Neuronal stem cell (in vitro differentiated cells): ENCODE measurements at places on chromosomes 3 and 15.

- no peak for DNase-seq
Measured at GRCh38 chr3:65939184-65939583, 99.5 kb downstream of the MAGI1 start.

DNA sequence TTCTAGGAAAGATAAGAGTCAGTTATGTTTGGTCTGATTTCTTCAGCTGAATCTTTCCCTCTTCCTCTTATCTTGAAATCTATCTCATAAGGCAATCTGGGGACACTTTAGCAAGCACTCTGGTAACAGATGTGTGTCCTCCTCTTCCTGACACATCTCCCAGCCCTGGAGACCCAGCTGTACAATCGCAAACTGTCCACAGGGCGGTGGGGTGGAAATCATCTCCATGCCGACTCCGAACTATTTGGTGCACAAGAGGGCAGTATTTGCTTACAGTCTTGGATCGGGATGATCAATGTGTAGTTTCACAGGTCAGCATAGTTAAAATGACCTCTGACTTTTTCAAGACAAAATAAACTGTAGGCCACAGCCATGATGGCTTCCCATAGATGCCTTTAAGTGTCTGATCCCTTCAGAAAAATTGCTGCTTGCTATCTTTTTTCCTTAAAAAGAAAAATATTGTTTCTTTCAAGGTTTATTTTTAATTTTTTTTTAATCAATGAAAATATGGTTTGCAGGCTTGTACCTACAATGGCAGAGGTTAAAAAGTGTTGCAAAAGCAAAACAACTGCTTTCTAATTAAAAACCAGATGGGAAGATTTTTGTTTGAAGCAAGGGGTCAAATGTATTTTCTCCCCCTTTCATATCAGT, 17.7 kb downstream of the EEFSEC start:
- DNase-seq: peak; percentile 50

DNA sequence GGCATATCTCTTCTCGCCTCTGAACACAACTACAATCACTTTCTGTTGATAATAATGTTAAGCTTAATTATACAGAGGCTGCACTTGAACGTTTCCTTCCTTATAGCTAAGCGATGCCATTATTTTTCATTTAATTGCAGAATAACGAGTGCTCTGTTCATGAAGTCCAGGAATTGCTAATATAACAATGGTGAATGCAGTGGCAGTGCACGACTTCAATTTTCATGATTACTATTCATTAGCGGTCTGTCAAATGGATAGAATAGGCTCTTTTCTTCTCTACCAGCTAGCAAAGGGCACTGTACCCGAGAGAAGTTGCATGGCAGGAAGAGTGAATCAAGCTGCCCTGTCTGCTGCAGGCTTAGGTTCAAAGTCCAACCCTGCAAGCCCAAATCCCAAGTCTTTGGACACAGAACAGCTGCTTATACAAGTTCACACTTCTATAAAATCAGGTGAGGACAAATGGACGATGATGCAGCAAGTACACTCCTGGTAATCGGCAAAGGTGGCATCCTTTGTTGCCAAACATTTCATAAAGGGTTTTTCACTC, 75.6 kb downstream of the PDZRN3 start:
- no peak for DNase-seq

DNA sequence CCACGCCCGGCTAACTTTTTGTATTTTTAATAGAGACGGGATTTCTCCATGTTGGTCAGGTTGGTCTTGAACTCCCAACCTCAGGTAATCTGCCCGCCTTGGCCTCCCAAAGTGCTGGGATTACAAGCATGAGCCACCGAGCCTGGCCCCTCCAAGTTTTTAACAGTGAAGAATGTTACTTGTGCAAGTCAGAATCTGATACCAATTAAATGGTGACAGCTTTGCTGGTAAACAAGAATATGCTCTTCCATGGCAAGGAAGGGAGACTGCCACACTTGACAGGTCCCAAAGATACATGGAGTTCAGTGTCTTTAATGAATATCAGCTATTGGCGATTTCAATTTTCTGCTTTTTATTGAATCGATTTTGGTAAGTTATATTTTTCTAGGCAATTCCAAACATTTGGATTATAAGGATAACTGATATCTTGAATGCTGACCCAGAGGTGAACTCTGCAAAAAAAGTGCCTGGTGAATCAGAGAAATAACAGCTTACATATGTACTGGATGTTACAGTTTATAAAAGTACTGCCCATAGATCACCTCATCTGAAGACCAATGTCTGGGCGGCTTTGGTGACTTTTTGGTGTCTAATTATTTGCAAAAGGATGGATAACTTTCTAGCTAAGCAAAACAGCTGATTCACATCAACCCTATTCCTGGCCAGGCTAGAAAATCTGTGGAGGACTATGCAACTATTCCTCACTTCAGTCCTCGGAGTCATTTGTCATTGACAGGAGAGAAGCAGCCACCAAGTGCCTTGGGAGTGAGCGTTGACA, 1.2 kb downstream of the PARP16 start:
- DNase-seq: no peak

DNA sequence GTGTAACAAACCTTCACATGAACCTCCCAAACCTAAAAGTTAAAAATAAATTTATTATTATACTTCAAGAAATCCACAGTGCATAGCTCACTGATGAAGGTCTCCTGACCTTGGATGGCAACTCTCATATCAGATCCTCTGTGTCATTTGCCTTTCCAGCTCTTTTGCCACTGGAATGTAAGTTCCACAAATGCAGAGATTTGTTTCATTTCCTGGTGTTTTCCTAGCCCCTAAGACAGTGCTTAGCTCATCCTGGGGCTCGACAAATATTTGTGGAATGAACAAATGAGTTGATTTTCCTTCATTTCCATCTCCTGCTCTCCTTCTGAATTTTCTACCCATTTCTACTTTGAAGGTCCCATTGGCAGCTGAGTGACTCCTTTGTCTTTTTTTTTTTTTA, 56.0 kb downstream of the FRMD4B start:
- no peak for DNase-seq

GRCh38 chr3:196617256-196617655, 22.2 kb upstream of the NRROS start:
- no peak for DNase-seq

DNA sequence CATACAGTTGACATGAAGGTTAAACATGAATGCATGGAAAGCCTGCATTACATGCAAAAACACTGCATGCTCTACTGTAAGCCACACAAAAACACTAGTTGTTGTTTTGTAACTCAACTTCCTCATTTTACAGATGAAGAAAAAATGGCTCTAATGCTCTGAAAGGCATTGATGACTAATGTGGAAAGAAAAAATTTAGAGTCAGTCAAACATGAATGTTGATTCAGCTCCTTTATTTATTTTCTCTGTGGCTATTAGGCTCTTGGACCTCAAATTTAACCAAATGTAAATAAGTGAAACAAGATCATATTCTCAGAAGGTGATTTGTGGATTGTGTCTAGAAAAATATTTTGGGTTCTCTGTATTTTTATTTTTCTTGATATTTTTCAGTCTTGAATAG, 336.7 kb upstream of the ZNF717 start:
- DNase-seq: no peak

- DNase-seq: no peak
Measured at GRCh38 chr15:45801543-45801942, 166.7 kb downstream of the SQOR start.

DNA sequence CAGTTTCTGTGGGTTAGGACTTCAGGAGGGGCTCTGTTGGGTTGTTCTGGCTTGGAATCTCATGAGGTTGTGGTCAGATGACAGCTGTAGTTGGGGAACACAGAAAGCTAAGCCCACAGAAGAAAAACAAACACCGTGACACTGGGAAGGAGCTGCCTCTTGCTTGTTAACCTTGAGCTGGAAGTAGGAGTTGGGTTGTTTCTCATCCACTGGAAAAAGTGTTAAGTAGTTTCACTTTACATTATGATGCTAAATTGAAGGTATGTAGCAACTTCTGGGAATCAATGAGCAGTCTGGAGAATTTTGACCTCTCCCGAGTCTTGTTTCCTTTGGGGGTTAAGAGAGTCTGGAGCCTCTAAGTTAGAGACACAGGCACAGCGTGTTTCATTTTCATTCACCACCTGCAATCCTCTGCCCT, 20.4 kb downstream of the HACD3 start:
- DNase-seq: no peak

- DNase-seq: peak; percentile 12
Measured at GRCh38 chr3:94525043-94525442, 462.2 kb downstream of the NSUN3 start.

GRCh38 chr3:71052716-71053115, 530.8 kb downstream of the FOXP1 start:
- DNase-seq: no peak

- no peak for DNase-seq
Measured at GRCh38 chr3:38545983-38546382, 49.8 kb downstream of the EXOG start.

- DNase-seq: no peak
Measured at GRCh38 chr15:40796512-40796911, 10.4 kb upstream of the ZFYVE19 start.

DNA sequence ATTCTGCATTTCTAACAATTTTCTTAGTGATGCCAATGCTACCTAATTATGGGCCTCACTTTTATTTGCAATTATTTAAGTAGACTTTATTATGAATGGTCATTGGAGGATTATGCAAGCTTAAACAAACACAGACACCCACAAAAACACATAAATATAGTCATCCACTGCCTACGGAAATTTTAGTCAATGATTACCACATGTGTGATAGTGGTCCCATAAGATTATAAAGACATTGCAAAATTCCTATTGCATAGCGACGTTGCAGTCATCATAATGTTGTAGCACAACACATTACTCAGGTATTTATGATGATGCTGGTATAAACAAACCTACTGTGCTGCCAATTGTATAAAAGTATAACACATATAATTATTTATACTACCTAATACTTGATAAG, 247.8 kb upstream of the ALCAM start:
- no peak for DNase-seq

GRCh38 chr15:49875392-49875791, 243.6 kb downstream of the ATP8B4 start:
- no peak for DNase-seq

- DNase-seq: no peak
Measured at GRCh38 chr15:58260725-58261267, 122.6 kb downstream of the AQP9 start.

DNA sequence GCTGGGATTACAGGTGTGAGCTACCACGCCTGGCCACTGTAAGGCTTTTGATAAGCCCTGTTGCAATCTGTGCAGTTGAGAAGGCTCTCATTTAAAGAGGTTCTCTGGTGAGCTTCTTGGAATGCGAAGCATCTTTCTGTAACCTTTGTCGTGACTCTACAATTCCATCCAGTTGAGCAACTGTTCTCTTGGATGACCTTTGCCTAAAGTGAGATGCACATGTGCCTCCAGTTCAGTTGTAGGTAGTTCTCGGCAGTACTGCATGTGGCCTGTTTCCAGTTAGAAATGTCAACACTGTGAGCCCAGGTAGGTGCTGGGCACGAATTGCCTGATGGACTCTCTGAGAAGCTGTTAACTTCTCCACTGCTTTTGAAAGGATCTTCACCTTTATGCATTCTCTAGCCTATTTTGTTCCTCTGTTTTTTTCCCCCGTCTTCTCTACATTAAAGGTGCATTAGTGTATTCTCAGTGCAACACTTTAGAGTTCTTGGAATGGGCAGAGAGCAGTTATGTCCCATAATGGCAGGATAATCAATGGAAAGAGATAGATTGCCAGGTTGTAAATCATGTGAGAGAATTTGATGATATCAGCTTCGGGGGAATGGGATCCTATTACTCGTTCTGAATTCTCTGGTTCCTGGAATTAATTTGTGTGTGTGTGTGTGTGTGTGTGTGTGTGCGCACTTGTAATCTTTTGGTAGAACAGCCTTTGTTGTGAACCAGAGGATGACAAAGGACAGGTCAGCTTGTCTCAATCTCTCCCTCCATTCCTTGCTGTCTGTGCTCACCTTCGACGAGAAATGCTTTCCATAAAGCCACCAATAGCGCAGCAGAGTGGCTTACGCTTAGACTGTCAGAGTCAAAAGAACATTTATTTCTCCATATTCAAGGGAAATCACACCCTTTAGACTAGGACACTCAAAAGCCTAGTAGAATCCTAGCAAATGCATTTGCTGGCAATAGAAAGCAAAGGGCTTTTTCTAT, 51.1 kb downstream of the PTPRG start:
- DNase-seq: no peak

DNA sequence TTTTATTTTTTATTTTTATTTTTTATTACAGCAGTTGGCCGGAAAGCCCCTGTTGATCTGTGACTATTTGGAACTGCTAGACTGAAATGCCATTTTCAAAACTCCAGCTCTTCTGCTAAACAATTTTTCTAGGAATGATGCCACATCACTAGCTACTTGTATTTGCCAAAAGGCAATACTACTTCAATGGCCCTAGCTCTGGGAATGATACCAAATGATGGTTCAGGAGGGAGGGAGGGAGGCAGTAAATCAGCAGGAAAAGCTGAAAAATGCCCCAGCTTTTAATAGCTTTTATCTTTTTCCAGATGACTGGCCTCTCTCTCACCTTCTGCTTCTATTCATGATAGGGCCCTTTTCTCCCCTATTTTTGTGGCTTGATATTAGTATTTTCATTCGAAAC, 2.6 kb upstream of the CHL1 start:
- DNase-seq: no peak

- no peak for DNase-seq
Measured at GRCh38 chr3:15223685-15224572, 17.9 kb downstream of the CAPN7 start.

DNA sequence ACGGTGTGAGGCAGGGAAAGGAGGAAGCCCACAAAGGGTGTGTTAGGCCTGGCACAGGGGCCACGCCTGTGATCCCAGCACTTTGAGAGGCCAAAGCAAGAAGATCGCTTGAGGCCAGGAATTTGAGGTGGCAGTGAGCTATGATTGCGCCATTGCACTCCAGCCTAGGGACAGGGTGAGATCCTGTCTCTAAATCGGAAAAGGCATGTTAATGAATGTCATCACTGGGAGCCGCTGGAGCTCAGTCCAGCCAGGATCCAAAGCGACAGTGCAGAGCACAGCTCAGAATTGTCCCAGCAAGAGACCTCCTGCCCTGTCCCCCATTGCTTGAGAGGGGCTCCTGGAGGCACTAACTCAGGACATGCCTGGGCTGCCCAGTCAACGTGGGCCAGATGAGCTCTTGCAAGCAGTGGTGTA, 15.0 kb upstream of the FBLN2 start:
- DNase-seq: no peak

DNA sequence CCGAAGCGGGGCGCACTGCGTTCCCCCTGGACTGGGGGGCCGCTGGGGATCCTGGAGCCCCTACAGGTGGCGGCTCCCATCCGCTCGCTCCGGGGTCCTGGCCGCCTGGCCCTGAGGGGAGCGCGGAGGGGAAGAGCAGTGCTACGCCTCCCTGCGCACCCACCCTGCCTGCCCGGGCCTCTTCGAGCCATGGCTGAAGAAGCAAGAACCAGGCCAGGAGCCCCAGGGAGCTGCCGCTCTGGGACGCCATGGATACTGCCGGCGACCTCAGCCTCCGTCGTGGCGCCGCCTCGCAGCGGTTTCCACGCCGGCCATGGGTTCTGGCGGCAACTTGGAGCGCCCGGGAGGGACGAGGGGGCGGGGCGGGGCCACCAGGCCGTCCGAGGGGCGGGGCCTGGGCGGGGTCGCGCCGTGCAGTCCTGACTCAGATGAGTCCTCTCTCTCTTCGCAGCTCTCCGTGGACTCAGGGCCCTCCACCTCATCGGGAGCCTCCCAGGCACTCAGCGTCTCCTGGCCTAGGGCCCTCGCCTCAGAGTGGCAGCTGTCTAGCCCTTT, 50.9 kb downstream of the MYL3 start:
- peak; percentile 66 for DNase-seq
